ENCODE measurements at places on chromosomes 7 and 10.
A peak's percentile ranks its signal among the peaks of the same experiment; 100 is the strongest.

DNA sequence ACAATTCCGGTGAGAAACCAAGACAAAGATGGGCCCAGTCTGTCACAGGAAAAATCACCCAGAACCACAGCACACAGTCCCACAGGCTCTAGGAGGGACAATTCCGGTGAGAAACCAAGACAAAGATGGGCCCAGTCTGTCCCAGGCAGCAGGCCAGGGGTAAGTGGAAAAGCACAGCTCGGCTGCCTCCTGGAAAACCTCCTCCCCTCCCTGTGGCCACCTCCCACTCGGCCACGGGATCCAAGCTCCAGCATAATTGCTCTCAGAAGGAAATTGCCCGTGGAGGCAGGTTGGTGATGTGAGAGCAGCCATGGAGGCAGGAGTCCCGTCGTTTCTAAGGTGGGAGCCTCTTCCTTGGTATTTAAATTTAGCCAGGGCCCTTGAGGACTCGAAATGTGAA lies 95.7 kb downstream of the PLXNA4 start:
- no peak for DNase-seq

GRCh38 chr7:155756322-155756721 lies 55.9 kb downstream of the SHH start:
- no peak for DNase-seq

DNA sequence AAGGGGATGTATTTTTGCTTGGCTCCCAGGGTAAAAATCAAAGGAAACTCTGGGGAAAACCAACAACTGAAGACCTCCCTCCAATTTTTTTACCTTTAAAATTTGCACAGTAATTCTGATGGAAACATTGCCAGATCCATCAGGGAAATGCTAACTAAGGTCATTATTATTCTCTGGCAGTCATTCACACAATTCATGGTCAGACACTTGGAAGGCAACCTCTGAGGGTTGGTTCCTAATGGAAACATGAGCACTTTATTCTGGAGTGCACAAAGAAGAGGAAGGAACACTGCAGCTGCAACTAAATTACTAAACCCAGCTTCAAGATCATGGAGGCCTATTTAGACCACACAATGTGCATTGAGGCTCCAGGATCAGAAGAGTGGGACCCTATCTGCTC lies 34.2 kb downstream of the SRI start:
- DNase-seq, result no peak

DNA sequence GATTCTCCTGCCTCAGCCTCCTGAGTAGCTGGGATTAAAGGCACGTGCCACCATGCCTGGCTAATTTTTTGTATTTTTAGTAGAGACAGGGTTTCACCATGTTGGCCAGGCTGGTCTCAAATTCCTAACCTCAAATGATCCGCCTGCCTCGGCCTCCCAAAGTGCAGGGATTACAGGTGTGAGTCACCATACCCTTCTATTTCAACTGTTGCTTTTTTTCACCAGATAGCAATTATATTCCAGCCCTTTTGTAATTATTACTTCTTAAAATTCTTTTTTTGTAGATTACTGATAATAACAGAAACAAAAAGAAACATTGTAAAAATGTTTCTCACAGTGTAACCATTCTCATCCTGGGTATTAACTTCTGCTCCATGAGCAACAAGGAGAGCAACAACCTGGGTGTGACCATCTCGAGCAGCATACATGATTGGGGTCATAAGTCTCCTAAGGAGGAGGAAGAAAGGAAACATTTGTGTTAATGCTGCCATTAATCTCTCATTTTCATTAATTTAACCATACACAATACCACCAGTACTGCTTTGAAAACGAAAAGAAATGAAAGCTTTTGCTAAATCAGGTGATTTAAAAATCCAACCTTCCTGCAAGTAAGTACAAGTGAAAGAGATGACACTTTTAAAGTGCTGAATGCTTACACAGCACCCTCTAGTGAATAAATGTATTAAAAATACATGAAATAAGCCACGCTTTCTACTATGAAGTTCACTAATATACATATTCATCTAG lies 41.8 kb downstream of the ASZ1 start:
- peak; percentile 42 for DNase-seq

DNA sequence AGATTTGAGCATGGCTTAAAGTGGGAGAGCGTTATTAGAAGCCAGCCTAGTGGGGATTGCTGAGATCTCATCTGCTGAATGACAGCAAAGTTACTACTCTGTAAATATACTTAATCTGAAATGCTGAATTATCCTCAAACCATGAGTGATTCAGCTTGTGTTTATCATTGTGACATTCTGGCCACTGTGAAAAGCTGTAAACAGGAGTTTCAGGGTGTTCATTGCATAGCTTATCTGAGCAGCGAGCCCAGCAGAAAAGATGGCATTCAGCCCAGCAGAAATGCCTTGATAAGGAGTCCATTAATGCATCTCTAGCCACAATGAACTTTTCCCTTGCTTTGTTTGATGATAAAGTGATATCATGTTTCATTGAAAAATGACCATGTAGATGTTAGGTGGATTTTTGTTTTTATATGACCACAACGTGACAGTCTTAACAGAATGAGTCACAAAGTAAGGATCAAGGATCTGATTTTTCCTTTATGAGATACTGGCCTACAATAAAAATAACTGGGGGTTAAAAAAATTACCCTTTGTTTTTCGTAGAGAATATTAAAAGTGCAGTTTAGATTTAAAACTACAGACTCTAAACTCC lies 7.8 kb downstream of the TES start:
- DNase-seq, result peak; percentile 60

DNA sequence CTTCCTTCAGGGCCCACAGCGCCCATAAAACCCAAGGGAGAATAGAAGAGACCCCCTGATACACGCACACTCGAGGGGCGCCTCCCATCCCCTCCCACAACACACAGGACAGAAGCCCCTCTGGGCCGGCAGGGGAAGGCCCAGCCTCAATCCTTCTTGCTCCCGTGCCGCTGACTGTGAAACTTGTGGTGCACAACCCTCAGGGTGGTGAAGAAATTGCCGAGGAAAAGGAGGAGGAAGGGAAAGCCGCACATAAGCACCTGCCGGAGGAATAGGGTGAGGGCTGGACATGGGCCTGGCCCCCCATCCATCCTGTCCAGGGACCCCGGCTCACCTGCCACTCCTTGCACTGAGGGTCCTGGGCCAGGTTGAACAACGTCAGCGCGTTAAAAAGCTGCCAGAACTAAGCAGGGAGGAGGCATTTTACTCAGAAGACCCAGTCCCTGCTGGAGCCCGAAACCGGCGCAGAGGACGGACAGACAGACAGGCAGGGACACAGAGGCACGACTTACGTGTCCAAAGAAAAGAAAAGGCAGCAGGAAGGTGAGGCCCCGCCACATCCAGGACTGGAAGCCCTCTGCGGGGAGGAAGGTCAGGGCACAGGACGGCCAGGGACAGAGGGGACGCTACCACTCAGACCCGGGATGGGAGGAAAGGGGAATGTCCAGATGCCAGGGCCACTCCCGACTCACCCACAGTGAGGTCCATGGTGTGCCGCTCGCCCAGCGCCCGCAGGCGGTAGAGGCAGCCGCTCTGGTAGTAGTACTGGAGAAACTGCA lies 7.2 kb downstream of the TMEM120A start:
- DNase-seq, result no peak

DNA sequence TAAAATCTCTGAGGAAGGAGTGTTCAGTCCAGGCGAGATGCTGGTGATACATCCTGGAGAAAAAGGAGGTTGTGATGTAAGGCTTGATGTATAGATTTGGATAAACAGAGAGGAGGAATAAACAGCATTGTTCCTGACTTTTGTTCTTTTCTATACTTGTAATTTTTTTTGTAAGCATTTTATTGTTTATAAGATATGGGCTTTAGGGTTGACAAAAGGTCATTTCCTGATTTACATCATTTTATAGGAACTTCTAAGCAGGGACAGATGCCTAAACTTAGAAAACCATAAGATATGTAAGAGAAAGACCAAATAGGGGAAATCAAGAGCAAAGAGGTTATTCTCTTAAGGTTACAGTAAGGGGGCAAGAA lies 16.7 kb upstream of the SLC26A4 start:
- DNase-seq, result no peak

DNA sequence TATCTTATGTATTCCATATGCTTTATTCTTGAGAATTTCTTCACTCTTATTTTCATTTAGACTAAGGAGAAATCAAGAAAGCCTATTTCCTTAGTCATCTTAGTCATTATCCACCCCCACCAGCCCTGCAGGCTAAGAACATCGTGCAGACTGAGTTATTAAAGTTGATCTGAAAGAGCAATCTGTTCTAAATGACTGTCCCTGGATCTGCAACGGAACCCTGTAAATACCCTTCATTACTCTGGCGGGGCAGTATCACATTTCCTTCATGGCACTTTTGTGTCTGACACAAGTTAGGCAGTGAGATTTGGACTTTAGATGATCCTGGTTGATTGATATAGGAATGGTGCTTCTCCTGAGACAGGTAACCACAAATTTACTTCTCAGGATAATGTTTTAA lies 3.5 kb upstream of the MYPN start:
- DNase-seq, result peak; percentile 25

GRCh38 chr7:149714910-149715471 lies 58.4 kb downstream of the ZNF467 start:
- DNase-seq, result peak; percentile 34

- peak; percentile 74 for DNase-seq
Observed at GRCh38 chr7:49718760-49719159, 54.7 kb upstream of the VWC2 start.

- peak; percentile 38 for DNase-seq
Observed at GRCh38 chr10:74063256-74063655, 65.3 kb downstream of the VCL start.

GRCh38 chr7:14751461-14751860 lies 151.1 kb downstream of the DGKB start:
- DNase-seq, result no peak

DNA sequence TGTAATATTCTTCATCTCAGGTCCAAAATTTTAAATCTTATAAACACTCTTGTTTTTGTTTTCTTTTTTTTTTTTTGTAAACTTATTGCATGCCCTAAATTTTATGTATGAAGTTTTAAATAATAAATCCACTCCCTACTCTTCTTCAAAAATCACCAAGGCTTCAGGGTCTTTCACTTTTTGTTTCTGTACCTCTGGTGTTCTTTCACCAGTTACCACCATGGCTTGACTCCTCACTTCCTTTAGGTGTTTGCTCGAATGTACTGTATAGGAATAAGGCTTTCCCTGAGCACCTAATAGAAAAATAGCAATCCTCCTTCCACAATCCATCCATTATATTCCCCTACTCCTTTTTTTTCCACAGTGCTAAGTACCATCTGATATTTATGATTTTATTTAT lies 962.8 kb upstream of the POT1 start:
- DNase-seq, result no peak

DNA sequence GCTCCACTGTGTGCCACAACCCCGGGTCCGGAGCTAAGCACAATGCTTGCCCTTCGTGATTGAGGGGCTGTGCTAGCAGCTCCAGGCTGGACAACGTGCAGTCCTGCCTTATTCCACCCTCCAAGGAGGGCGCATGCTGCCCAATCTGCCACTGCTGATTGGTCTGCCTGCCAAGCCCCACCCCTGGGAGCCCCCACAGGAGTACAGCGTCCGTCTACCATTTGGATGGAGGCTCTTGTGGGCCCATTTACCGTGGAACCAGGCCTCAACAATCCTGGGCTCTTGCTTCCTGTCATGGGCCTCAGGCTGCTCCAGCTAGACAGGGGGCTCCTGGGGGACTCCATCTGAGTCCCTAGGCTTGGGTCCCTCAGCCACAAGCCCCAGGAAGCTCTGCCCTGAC lies 173.3 kb downstream of the SLIT1 start:
- no peak for DNase-seq

GRCh38 chr7:122887198-122887597 lies 938 bp upstream of the CADPS2 start:
- DNase-seq, result peak; percentile 80

- no peak for DNase-seq
Observed at GRCh38 chr7:70267381-70268120, 669.3 kb downstream of the AUTS2 start.

DNA sequence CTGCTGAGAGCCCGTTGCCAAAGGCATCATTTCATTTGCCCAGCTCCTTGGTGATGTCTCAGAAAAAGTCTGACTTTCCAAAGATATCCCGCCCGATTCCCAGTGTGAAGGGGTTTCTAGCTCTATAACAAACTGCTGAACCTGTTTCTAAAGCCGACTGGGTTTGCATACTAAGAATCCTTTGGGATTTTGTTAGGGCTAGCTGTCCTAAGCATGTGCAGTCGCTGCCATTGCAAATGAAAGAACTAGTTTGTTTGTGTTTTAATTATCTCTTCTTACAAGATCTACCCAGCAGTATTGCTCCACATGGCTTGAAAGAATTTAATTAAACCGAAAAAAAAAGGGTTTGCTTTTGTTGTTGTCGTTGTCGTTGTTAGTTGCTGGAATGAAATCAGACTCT lies 476.6 kb downstream of the GATA3 start:
- DNase-seq, result no peak

DNA sequence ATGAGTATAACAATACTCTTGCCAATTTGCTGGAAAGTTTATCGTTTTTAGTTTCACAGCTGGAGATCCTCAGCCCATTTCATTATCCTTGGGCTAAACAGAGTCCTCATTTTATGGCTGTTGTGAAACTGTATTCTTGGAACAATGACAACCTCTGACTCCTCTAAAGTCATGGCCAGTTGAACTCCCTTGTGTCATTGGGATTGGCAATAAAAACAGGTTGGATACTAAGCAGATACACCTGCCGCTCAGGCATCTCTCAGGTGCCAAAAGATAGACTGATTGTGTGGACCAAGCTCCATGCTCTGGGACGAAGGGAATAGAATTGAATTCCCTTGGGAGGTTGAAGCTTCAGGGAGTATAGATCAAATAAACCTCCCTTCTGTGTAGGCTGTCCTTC lies 182.2 kb downstream of the WDR11 start:
- no peak for DNase-seq

GRCh38 chr10:132911786-132912097 lies 30.6 kb downstream of the CFAP46 start:
- DNase-seq, result no peak

Measured in kidney tubule cell (primary cell).